ENCODE measurements at places on chromosomes 1 and 21. TPM values are rescaled to one million over a fixed set of nuclear protein-coding genes. Genes with fewer than 3 reads are reported as not detected.

DNA sequence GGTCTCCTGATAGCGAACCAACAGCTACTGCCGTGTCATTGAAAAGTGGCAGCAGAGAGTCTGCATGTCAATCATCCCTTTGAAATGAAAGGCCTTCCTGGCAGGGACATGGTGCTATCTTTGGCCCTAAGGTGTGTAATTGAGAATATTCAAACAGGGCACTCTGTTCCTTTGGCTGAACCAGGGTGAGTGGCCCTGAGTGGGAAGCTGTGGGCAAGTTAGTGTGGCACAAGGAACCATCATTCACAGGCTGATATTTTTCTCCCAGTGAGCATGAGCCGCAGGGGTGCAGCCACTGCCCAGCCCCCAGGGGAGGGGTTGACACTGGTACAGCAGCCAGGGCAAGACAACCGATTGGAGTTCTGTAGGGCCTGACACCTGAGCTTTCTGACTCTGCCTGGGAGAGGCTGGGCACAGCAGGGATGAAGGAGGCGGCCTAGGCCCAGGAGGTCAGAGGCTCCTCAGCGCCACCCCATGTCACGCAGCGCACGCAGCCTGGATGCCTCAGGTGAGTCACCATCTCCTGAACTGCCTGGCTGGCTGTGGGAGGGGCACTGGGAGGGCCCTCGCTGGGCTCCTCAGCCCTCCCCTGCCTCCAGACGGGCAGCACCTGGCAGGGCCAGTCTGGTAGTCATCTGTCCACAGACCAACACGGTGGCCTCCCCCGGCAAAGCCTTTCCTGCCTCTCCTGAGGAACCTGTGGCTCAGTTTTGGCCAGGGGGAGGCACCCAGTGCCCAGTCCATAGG lies 13.2 kb downstream of the QSOX1 start:
- peak; percentile 16 for ATAC-seq

DNA sequence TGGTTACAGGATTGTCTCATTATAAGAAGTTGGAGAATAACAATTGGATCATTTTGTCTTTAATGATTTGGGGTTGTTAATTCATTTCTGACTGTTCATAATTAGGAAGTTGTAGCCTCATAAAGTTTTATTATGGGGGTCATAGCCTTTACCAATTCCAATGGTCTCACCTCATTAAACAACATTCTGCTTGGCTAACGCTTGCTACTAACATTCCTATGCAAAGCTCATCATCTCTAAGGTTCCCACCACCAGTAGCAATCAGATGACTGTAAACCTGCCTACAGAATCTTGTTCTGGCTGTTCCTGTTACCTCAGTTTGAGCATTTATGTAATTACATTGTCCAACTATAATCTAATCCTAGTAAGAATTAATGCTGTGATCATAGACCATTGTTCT lies 60.2 kb downstream of the ODF2L start:
- no peak for ATAC-seq

DNA sequence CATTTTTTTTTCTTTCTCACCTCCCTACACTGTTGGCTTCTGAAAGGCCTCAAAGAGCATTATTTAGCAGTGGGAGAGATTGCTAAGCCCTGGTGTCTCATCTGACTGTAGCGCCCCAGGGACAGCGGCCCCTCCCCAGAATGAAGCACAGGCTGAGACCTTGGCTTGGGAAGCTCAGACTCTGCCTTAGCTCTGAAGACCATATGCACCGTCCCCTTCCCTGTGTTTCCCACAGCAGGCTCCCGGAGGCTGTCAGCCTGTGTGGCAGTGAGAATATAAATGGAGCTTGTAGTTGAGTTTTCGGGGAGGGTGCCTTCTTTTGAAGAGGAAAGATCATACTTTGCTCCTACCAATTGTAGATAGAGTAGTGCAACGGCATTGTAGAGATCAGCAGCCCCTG lies 25.3 kb downstream of the SMYD2 start:
- no peak for ATAC-seq

DNA sequence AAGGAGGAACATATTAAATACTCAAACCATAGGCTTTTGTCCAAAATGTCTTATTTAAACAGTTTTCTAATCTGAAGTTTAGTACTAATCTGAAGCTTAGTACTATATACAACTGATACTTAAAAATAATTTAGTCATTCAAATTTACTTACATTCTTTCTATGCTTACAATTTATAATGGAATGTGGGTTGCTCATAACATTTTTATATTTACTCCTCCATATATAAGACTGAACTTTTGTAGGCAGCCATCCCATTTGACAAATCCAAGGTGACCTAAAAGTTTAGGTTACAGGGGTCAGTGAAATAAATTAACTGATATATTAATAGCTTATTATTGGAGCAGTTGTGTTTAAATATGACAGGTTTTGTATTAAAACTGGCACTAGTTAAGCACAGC lies 570.6 kb downstream of the DPYD start:
- no peak for ATAC-seq

DNA sequence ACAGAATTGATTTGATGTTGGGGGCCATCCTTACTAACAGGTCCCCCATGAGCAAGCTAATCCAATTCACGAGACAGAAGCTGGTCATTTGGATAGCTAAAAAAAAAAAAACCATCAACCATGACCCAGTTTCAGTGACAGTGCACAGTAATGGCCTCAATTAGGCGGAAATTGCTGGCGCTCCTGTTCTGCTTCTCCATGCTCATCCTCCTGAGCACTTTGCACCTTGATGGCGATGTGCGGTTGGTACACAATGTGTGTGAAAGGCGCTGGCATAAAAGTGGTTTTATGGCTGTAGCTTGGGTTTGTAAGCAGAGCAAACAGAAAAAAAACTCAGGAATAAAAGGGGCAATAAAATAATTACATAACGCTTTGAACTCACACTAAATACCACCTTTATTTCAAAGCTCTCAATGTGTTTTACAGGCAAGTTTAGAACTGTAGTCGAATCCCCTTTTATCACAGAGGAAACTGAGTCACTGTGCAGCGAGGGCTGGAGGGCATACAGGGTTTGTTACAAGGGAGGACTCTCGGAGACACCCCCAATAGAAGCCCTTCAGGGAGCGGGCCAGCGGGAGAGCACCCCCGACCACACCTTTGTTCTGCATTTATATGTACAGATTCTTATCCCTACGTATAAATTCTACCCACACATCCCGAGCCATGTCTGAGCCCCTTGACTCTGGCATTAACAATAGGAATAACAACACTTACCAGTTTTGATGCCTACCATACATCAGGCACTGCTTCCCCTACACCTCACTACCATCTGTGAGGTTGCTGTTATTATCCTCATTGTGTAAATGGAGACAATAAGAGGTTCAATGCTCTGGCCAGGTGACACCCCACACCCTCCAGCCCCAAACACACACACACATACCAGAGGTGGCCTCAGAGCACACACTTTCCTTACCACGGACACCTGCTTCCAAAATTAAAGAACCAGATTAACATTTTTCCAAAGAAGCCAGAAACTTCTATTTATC lies 213.5 kb upstream of the IRF2BP2 start:
- no peak for ATAC-seq

- peak; percentile 98 for ATAC-seq
These were observed 16.6 kb upstream of the EYA3 start for GRCh38 chr1:28104866-28105467.

DNA sequence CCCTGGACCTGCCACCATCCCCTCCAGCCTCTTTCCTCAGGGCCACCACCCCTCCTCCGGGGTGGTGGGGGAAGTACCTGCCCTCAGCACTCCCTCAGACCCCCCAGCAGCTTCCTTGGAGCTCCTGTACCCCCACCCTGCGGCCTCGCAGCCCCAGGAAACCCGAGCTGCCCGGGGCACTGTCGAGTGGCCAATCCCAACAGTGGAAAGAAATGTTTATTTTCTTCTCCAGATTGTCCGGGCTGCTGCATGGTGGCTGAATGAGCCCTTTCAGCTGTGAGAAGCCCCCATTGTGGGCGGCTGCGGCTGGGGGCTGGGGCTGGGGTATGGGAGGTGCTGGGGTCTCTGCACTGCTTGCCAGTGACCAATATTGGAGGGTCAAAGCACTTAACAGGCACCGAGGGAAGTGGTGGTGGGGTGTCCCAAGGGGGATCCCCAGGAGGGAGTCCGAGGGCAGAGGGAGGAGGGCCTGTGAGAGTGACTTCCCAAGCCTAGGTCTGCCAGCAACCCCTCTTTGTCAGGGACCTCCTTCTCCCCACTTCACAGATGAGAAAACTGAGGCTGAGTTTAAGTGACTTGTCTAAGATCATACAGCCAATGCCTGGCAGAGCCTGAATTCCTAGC lies 25.2 kb downstream of the RUNX3 start:
- no peak for ATAC-seq

DNA sequence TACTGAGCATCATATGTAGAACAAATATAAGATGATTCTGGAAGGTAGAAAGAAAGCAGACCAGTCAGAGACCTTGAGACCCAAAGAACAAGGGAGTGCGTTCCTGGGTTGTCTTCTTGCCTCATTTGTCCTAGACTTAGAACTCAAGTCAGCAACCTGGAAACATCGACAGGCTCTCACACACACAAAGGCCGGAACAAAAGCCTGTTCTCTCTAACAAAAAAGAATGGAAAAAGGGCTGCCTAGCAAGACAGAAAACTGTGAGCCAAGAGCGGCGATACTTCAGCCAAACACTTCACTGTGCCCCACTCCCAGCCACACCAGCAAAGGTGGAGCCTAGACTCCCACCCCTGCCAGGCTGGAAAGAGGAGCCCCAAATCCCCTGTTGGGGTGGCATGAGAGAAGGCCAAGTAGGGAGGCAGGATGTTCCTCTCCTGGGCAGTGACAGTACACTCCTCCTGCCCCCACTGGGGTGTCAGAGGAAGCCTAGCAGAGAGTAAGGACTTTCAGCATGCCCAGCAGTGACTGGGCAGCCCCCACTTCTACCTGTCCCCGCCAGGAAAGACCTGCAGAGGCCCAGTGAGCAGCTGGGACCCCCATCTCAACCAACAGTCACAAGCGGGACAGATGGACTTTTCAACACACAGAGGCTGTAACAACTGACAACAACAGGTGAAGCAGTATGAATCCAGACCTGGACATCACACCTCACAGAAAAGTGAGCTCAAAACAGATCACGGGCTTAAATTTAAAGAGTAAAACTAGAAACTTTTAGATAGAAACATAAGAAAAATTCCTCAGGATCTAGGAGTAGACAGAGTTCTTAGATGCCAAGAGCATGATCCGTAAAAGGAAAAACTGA lies 33.0 kb downstream of the MRAP start:
- ATAC-seq = peak; percentile 46

The CYP4A22 gene
- total RNA-seq = 1.4 TPM

The ERG gene
- 0.78 TPM for total RNA-seq

The MCOLN3 gene
- 0.46 TPM for total RNA-seq

The LINGO4 gene
- total RNA-seq = 0.57 TPM

The MCL1 gene
- 147 TPM for total RNA-seq

All from motor neuron (in vitro differentiated cells).